ENCODE measurements at places on chromosomes 4 and X.

- no peak for DNase-seq
These were observed 26.9 kb upstream of the PPP2R3B start for GRCh38 chrX:413322-414201.

DNA sequence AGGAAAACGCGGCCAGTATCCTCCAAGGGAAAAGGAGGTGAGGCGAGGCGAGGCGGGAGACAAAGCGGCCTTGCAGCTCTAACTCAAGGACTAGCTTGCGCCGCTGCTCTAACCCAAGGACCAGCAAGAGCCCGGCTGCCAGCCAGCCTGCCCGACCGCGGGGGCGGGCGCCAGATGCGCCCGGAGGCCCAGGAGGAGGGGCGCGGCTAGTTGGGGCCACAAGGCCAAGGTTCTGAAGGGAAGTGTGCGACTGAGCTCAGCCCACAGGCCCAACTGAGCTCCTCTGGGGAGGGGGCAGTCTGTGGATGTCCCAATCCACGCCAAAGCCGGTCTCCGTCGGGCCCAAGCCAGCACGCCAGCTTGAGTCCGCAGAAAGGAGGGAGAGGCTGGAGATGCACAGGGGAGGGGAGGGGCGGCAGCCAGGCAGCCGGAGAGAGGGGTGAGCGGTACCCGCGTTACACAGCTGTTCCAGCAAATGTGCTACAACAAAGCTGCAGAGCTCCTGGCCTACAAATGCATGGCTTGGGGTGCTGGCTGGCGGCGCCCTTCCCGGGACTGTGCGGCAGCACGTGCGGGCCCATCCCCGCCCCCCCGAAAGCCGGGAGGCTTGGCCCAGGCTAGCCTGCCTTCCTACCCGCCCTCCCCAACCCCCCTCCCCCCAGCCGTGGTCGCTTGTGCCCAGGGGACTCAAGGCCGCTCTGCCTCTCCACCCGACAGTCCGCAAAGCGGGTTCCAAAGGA is 637 bp downstream of the AMER1 start:
- no peak for DNase-seq

- no peak for DNase-seq
These were observed 121.4 kb downstream of the COX18 start for GRCh38 chr4:72948080-72948479.

- no peak for DNase-seq
These were observed 707.9 kb upstream of the PITX2 start for GRCh38 chr4:111330786-111331185.

DNA sequence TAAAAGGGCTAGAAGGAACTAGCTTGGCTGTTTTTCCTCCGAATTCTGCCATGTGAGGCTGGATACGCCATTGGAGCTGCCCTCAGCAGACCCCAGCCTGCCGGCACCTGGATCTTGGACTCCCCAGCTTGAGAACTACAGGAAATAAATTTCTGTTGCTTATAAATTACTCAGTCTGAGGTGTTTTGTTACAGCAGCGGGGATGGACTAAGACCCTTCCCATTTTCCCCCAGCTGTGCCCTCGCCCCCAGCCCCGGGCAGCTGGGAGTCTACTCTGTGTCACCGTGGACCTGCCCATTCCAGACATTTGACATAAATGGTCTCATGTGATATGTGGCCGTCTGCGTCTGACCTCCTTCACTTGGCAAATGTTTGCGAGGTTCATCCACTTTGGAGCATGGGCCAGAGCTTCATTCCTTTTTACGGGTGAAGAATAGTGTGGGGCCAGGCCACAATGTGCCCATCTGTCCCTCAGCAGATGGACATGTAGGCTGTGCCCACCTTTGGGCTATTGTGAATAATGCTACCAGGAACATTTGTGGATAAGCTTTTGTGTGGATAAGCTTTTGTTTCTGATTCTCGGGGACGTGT is 30.7 kb upstream of the SPON2 start:
- no peak for DNase-seq

GRCh38 chr4:77599378-77599777 is 6.2 kb upstream of the CXCL13 start:
- no peak for DNase-seq

- DNase-seq = no peak
These were observed 449.7 kb downstream of the PCDH10 start for GRCh38 chr4:133598779-133599178.

DNA sequence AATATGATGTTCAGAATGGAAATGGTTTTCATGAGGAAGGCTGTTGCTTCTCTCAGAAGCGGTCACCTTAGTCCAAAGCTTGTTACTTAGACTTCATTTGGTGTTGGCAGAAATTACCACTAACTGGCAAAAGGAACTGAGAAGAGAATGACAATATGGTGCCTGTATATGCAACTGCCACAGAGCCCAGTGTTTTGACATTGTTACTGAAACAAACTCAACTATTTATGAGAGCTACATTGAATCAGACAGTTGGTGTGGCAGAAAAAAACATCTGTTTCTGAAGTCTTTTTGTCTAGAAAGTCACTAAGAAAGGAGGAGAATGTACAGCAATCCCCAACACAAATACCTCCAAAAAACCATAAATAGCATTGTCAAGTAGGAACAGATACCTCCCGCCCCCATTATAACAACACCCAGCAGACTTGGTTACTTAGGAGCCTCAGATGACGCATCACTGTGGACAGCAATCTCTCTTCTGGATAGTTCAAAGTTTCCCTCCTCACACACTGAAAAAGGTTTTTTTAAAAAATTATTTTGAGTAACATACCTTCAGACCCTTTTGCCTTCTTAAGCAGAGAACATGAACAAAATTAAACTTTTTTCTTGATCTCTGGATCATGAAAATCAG is 92.2 kb downstream of the MAML3 start:
- no peak for DNase-seq

DNA sequence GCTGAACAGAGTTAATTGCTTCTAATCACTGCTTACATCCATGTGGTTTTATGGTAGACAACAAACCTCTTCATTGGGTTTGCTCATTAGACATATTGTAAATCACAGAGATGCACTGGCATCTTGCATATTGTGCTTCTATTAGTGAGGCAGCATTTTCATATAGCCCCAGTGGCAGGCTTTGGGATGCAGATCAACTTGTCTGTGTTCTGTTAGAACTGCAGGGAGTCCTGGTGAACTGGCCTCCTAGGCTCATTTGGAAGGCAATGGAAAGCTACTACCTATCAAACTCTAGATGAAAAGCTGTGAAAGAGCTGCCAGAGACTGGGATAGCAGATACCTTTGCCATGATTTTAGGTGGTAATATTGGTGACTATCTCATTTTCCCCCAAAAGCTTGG is 108.8 kb downstream of the NAA11 start:
- no peak for DNase-seq

DNA sequence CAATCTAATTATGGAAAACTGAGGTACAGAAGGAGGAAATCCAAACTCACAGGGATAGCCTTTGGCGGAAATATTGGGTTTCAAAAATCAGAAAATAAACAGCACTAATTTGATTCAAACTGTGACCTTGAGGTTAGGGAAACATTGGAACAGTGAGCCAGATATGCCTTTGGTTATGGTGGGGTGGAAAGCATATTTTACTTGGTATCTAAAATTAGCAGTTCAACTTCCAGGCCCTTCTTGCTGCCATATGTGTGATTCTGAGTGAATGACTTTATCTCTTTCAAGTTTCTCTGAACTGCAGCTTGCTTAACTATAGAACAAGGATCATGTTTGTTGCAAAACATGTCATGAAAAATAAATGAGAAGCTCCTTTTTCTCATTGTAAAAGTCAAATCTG is 240.9 kb upstream of the VEGFC start:
- no peak for DNase-seq

DNA sequence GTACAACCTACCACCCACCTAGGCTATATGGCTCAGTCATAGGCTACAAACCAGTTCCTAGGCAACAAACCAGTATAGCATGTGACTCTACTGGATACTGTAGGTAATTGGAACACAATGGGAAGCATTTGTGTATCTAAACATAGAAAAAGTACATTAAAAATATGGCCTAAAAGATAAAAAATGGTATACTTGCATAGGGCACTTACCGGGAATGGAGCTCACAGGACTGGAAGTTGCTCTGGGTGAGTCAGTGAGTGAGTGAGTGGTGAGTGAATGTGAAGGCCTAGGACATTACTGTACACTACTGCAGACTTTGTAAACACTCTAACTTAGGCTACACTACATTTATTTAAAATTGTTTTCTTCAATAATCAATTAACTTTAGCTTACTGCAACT is 139.2 kb upstream of the RBPJ start:
- no peak for DNase-seq

DNA sequence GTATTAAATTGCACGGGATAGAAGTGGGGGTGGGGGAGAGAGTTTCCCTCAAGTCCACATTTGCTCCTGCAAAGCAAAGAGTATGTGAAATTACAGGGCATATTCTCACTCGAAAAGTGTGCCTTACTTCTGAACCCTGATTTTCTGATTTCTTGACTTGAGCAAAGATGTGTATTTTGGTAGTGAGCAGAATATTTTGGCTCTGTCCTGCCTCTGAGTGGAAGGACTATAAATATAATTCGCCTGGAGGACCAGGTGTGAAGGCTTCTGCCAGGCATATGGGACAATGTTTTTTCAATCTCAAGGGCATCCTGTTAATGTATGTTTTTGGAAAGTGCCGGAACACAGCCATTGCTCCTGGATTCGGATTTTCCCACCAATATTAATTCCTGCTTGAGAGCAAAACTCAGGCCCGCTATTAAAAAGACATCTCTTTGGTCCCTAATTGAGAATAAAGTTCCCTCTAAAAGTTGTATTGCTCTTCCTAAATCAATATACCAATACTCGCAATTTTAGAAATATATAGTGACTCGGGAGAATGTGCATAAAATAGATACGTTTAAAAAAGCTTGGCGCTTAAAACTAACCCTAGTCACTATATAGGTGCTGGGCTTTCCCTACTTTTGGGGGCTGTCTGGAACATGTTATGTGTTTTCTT is 15.3 kb upstream of the PITX2 start:
- DNase-seq = no peak

DNA sequence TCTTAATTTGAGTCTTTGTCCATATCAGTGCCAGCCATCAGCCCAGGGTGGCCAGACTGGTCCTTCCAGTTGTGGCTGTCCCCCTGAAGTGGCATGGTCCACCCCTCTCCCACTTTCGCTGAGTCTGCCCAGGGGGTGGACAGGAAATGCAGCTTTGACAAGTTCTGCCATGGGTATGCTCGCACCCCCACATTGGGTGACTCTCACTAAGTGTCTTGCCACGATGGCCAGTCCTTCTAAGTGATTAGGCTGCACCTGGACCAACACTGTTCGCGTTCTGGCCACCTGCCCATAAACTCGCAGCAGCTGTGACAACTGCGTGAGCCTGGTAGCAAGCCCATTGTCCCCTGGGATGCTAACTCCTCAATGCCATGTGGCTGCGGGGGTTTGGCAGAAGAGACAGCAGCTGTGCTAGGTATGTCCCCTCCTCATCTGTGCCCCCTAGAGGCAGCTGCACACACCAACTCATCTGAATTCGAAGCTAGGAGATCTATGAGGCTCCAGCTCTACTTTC is 10.0 kb upstream of the LNX1 start:
- DNase-seq = no peak

DNA sequence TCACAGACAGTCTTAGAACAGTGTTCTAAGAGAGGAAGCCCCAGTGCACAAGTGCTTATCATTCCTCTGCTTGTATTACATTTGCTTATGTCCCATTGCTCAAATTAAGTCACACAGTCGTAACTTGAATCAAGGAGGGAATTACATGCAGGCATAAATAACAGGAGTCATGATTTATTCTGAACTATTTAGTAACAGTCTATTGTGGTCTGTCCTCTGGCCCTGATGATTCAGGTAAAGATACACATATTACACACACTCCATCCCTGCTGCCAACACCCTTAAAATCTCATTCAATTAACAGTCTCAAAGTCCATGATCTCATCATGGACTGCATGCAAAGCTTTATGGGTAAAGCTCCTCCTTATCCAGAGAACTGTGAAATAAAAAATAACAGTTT is 60.1 kb downstream of the GRIA2 start:
- no peak for DNase-seq

GRCh38 chrX:39791691-39792090 is 306.1 kb downstream of the BCOR start:
- DNase-seq = no peak

DNA sequence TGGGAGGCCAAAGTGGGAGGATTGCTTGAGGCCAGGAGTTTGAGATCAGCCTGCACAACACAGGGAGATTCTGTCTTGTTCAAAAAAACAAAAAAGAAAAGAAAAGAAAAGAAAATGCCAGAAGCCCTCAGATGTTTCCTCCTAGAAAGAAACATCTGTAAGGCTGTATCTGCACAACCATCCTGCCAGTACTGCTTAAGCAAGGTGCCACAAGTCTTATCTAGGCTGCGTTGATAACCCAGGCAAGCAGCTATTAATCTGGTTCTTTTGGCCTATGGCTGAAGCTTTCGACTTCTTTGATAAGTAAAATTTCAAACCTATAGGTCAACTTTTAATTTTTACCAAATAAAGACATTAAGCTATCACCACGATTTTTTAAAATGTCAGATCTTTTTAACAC is 3.1 kb downstream of the COX18 start:
- DNase-seq = no peak

GRCh38 chrX:39438603-39439602 is 637.6 kb downstream of the MID1IP1 start:
- no peak for DNase-seq

GRCh38 chr4:105978684-105979296 is 83.5 kb downstream of the NPNT start:
- DNase-seq = no peak

- DNase-seq = no peak
These were observed 368.7 kb upstream of the FTHL17 start for GRCh38 chrX:31440546-31440945.

DNA sequence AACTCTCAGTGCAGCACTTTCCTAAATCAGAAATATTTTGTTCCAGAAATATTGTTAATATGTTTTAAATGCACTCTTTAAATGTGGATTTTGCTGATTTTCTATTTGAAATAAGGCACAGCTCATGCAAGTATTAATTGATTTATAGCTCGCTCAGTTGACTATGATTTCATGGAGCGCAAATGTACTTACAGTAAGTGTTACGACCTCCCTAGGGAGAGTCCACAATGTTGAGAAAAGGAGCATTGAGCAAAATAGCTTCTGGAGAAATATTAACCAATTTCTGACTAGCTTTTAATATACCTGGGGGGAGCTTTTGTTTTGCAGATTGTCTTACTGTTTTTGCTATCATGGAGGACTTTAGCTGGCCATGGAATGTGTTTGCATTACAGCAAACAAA is 1687.5 kb downstream of the STIM2 start:
- DNase-seq = no peak

GRCh38 chr4:60221866-60222265 is 978.3 kb upstream of the ADGRL3 start:
- no peak for DNase-seq

- DNase-seq = no peak
These were observed 86.6 kb upstream of the NPNT start for GRCh38 chr4:105808750-105809041.

GRCh38 chr4:15655223-15656037 is at the start of gene FBXL5:
TSS of gene FBXL5 (minus strand) at chr4:15655357. CDS start at chr4:15655287, 70 bp downstream.
- peak; percentile 37 for DNase-seq

Data from activated CD8-positive, alpha-beta memory T cell treated with anti-CD3 and anti-CD28 coated beads for 1 hour (primary cell).